NCI-H774 (cell line): ENCODE measurements at places on chromosomes 16 and 17.
A peak's percentile ranks its signal among the peaks of the same experiment; 100 is the strongest.

- DNase-seq = peak; percentile 43
These were observed 955 bp downstream of the ACLY start for GRCh38 chr17:41917679-41918313.

DNA sequence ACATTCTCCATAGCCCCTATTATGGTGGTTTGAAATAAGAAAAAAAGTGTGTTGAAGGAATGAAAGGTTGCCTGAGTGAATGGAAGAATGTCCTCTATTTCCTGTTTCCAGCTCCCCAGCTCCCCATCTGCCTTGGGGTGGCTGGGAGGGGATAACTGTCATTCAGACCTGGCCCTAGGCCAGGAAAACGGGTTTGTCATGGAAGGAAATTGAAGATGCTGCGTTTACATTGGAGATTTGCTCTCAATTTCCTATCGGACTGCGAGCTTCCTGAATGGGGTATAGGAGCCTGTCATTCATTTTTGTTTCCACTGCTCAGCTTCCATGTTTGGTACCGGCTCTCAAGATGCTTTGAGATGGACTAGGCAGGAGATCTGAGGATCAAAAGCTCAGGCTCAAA is 2.2 kb upstream of the FZD2 start:
- no peak for DNase-seq

GRCh38 chr16:9389543-9390207 is 298.2 kb downstream of the HAPSTR1 start:
- no peak for DNase-seq

DNA sequence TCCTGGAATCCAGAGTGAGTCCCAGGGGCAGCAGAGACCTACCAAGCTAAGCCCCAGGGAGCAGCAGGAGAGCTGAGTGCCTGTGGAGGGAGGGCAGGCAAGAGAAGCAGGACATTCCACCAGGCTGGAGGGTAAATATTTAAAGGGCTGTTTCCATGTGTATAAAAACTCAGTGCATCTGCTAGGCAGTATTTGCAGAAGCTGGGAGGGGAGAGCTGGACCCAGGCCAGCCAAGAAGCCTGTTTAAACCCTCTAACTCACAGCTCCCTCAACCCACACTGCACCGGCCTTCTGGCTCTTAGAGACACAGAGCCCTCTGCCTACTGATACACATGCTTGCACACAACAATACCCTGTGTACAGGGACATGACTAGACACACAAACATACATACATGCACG is 22.5 kb upstream of the TMEM132E start:
- no peak for DNase-seq

GRCh38 chr16:5649762-5650743 is 552.5 kb upstream of the EEF2KMT start:
- DNase-seq = no peak

DNA sequence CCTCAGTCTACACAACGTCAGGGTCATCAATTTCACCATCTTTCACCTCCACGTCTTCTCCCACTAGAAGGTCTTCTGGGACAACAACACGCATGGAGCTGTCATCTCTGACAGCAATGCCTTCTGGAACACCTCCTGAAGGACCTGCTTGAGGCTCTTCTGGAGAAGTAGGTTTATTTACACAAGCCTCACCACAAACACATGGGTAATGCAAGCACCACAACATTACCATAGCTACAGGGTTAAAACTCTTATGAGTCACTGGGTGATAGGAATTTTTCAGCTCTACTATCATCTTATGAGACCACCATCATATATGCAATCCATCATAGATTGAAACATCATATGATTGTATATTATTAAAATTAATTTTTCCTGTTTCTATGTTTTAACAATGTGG is 215.4 kb downstream of the CHD9NB start:
- DNase-seq = no peak

GRCh38 chr17:76014100-76014924 is 12.8 kb downstream of the EVPL start:
- DNase-seq = peak; percentile 95

DNA sequence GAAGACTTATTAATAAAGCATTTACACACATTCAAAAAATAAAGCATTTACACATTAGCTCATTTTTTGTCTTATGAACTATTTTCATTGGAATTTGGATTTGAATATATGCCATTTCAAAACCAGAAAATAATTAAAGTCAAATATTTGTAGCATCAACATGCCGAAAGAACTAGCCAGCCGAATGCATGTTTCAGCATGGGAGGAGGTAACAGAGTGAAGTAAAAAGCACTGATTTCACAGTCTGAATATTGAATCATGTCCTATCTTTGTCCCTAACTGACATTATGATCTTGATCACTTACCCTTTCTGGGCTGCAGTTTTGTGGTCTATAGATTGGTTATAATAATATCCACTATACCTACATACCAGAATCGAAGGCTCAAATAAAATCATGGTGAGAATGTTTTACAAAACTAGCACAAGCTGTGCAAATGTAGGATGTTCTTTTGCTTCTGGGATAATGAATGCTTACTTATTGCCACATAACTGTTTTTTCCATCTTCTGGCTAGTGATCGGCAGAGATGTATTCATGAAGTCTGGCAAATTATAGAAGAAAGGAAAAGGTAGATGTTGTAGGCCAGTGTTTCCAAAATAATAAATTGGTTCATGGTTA is 84.7 kb downstream of the TUBD1 start:
- DNase-seq = no peak

DNA sequence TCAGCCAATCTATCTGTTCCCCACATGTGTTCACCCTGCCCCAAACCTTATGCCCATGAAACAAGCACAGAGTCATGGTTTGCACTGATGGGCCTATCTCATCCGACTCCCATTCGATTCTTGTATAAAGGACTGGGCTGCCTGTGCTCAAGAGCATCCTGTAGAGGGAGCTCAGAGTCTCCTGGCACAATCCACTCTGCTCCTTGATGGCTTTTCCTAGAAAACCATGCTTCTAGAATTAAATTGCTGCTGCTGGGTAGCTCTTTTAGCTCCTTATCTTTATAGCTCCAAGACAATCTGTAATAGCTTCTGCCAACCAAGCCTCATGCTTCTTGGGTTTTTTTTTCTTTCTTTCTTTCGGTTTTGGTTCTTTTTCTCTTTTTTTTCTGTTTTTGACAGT is 9.7 kb downstream of the ZNF19 start:
- no peak for DNase-seq

DNA sequence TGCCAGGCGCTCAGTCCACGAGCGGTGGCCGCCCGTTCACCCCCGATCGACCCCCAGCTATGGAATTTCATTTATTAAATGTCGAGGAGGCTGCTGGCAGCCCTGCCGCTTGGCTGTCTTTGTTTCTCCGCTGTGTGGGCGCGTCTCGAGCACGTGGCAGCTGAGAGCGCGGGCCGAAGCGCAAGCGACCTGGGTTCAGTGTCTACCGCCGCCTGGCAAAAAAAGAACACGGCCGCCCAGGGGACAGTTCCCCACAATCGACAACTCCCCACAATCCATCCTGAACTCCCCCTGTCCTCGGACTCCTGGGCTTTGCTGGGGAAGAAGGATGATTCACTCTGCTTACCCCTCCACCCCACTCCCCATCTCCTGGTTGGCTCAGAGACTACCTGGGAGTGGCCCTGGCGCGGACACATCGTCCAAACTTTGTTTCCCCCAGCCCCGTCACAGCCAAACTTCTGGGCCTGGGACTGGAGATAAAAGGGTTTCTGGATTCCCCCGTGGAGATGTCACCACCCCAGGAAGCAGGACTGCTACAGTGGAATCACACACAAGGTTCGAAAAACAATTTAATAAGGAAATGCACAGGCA is 1.7 kb upstream of the ANKRD13B start:
- peak; percentile 44 for DNase-seq

GRCh38 chr17:80270836-80271235 is 10.2 kb downstream of the RNF213 start:
- peak; percentile 20 for DNase-seq

DNA sequence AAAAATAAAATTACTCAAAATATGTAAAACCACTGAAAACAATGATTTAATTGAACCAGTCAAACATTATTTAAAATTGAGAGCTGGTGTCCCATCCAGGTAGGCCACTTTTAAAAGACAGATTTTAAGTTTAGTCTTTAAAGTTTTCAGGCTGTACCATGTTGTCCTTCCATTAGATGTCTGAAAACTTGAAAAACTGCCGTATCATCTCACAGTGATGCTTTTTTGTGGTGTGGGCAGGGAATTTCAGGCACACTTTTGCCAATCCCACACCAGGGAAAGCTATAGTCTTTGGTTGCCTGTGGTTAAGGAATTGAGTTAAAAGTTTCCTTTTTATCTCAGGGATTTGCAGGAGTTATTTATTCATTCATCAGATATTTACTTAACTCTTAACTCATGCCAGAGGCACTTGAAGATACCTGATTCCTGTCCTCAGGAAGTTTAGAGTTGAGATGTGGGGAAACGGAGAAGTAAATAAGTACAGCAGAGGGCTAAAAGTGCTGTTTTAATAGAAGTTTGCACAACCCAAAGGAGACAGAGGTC is 3.2 kb downstream of the SNTB2 start:
- DNase-seq = no peak

GRCh38 chr16:65790768-65791167 is 575.7 kb upstream of the CDH5 start:
- DNase-seq = no peak

- DNase-seq = peak; percentile 44
These were observed 7.6 kb downstream of the EPX start for GRCh38 chr17:58200024-58200633.

DNA sequence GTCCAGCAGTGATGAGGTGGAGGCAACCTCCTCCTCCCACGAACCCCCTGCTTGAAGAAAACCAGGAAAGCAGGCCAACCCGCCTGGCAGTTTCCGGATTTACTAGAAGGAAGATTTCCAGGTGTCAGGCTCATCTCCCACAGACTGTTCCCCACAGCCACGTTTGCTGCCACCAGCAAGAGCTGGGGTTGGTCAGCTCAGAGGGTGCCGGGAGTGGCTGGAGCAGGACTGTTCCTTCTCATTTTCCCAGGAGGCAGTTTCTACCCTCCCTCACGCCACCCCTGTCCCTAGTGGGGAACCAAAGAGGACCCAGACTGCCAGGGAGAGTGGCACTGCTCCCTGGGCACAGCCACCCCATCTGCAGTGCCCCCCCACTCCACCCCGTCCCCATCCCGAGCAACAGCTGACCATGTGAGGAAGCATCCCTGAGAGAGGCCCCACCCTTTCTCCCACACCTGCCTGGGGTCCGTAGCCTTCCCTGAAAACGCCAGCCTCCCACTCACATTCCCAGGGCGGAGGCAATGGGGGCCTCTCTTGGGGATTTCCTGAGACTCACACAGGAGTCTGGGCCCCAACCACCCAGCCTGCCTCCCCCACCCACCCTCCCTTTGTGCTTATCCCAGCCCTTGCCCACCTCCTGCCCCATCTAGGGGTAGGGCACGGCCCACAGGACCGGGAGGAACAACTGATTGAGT is 5.9 kb downstream of the KRT17 start:
- DNase-seq = no peak

GRCh38 chr17:50053654-50053960 is 2.3 kb upstream of the ITGA3 start:
- no peak for DNase-seq

GRCh38 chr17:48126532-48126850 is 18.9 kb downstream of the SNX11 start:
- no peak for DNase-seq

DNA sequence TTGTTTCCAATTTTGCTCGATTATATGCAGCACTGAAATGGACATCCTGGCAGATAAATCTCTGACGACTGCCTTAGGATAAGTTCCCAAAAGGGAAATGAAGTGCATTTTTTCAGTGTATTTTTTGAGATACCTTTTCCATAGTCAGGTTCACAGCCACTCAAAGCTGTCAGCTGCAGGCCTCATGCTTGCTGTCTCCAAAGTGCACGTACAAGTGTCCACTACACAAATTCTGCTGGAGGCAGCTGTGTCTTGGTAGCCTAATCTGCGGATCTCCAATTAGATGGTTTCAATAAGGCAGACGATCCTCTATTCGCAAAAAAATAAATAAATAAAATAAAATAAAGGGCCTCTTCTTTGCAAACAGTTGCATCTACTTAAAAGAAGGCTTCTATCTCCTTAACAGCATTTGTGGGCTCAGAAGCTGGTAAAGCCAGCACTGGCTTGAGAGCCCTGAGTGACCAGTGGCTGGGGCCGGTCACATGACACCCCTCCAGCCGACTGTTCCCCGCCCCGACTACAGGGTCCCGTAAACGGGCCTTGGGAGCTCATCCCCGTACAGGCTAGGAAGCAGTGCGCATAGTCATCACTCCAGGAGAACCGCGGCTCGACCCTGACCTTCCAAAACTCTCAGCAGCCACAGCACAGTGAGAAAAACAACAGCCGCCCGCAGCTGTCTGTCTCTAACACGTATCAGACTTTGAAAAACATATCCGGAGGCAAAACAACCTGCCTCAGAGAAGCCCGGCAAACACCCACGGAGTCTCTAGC is 18.8 kb downstream of the RPH3AL start:
- no peak for DNase-seq

DNA sequence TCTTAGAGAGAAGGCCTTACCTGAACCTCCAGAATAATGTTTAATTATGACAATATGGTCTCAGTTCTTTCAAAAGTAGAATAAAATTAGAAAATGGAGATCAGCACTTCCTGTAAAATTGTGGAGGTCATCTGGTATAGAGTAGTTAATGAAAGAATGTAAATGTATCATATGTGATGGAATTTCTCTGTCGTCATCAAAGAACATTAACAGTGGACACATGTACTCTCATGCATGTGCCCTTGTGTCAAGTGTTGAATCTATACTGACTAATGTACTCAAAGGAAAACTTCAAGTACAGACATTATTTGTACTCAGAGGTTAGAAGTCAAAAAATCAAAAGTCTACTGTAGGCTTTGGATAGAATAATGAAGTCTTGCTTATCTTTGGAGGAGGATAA is 129.2 kb upstream of the MYOCD start:
- no peak for DNase-seq

GRCh38 chr16:11437069-11437468 is 91.8 kb downstream of the RMI2 start:
- no peak for DNase-seq

GRCh38 chr16:51763072-51763661 is 612.1 kb upstream of the SALL1 start:
- peak; percentile 67 for DNase-seq

GRCh38 chr17:82238472-82239201 is 9.8 kb downstream of the SLC16A3 start:
- DNase-seq = peak; percentile 65

GRCh38 chr16:55701442-55702319 is 45.9 kb downstream of the SLC6A2 start:
- DNase-seq = peak; percentile 30

DNA sequence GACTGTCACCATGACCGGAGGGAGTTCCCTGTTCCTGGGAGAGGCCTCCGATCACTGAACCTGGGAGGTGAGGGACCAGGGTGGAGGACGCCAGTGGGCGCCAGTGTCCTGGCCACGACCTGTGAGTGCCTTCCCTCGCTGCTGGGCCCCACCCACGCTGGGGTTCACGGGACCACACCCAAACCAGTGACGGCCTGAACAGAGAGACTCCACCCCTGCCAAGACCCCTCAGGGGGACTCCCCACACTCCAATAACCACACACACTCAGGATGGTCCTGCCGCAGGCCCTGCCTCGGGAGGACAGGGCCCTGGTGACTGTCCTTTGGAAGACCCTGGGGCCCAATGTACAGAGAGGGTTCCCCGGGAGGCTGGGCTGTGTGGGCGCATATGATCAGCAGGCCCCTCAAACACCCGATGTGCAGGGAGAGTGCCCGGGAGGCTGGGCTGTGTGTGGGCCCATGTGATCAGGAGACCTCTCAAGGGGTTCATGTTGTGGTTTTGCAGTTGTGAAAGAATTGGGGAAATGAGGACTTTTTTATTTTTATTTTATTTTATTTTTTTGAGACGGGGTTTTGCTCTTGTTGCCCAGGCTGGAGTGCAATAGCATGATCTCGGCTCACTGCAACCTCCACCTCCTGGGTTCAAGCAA is 26.6 kb downstream of the TPSD1 start:
- DNase-seq = no peak
